ENCODE measurements at places on chromosomes 12 and 14. TPM values are rescaled to one million over a fixed set of nuclear protein-coding genes. Genes with fewer than 3 reads are reported as not detected.

TMTC1 gene
- total RNA-seq = 1.2 TPM

DAO gene
- not detected for total RNA-seq

LRRK2 gene
- total RNA-seq = 0.33 TPM

CLEC4D gene
- total RNA-seq = not detected

IQSEC3 gene
- total RNA-seq = not detected

DTX1 gene
- not detected for total RNA-seq

All from vein endothelial cell (primary cell).